ENCODE measurements at places on chromosomes 16 and 17.

DNA sequence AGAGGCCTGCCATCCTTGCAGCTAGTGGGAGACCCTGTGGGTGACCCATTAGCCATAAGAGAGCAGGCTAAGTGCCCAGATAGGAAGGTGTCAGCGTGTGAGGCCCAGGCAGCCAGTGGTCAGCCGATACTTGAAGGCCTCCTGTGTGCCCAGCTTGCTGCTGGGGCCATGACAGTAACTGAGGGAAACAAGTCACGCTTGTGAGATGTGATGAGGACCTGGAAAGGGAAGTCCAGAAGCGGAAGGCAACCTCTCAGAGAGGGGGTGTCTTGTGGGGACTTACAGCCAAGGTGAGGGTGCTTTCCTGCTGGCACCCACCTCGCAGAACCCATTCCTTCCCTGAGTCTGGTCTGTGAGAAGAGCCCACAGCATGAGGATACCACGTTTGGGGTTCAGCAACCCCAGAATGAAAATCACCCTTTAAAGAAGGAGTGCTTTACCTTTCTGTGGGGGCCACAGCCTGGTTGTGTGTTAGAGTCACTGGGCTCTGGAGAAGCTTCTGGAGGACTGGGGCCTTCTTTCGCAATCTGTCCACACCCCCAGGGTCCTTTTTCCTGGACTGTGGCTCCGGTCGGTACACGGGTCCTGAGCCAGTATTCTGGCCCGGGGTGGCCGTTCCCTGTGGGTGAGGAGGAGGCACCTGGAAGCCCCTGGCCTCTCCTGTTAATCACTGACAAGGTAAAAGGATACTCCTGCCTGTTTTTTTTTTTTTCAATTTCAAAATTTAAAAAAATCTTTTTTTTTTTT, 53.9 kb downstream of the PLCG2 start:
- H3K4me1 ChIP-seq = no peaks in the 10 kb centered on the region
- H3K27ac ChIP-seq = no peak overlapping the region
- H3K36me3 ChIP-seq = no peaks in the 10 kb centered on the region

GRCh38 chr17:18191967-18192366, 8.3 kb downstream of the ALKBH5 start:
- DNase-seq = no peak
- H3K27ac ChIP-seq = peak overlapping the region; percentile 74
- no peaks in the 10 kb centered on the region for H3K27me3 ChIP-seq
- peak overlapping the region; percentile 36 for H3K4me3 ChIP-seq

GRCh38 chr17:75557852-75558665, 29.5 kb upstream of the MYO15B start:
- no peak overlapping the region for H3K4me3 ChIP-seq
- peaks cover 2% of the 10 kb centered on the region for H3K4me1 ChIP-seq
- no peaks in the 10 kb centered on the region for H3K27me3 ChIP-seq

DNA sequence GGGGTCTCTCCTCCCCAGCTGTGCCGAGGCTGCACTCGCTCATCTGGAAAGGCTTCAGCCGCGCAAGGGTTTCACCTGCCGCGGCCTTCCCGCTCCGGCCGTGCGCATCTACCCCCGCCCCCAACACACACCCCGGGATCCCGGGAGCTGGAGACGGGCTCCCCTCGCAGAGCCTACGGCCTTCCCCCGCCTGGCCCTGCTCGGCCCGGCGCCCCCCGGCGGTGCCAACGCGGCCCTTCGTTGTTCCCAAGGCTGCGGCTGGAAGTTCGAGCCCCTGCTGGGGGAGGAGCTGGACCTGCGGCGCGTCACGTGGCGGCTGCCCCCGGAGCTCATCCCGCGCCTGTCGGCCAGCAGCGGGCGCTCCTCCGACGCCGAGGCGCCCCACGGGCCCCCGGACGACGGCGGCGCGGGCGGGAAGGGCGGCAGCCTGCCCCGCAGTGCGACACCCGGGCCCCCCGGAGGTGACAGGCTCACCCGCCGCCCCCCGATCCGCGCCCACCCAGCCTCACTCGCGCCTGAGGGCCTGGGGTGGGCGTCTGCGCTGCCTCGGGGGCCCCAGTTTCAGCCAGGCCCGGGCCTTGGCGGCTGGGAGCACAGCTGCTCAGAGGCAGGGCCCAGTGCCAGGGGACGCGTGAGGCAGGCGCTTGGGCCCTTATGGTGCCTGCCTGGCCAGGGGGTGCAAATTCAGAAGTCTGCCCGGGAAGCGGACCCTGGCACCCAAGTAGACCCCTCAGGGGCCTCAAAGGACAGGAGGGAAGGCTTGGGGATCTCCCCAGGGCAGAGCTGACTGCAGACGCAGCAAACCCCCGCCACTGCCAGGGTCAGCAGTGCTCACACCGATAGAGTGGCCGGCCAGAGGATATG, 11.2 kb downstream of the GALK1 start:
- peak; percentile 78 for DNase-seq
- H3K4me3 ChIP-seq = peak overlapping the region; percentile 63
- H3K27me3 ChIP-seq = no peaks in the 10 kb centered on the region
- H3K27ac ChIP-seq = peak overlapping the region; percentile 40

Data from left ventricle myocardium inferior (tissue), 1 donor.